ENCODE measurements at places on chromosomes 5 and 9.

GRCh38 chr5:57937025-57937424, 454.4 kb upstream of the ACTBL2 start:
- DNase-seq, result no peak

GRCh38 chr5:10611290-10611689, 47.4 kb downstream of the ANKRD33B start:
- DNase-seq, result no peak

GRCh38 chr9:120756531-120756930, 36.7 kb downstream of the FBXW2 start:
- no peak for DNase-seq

DNA sequence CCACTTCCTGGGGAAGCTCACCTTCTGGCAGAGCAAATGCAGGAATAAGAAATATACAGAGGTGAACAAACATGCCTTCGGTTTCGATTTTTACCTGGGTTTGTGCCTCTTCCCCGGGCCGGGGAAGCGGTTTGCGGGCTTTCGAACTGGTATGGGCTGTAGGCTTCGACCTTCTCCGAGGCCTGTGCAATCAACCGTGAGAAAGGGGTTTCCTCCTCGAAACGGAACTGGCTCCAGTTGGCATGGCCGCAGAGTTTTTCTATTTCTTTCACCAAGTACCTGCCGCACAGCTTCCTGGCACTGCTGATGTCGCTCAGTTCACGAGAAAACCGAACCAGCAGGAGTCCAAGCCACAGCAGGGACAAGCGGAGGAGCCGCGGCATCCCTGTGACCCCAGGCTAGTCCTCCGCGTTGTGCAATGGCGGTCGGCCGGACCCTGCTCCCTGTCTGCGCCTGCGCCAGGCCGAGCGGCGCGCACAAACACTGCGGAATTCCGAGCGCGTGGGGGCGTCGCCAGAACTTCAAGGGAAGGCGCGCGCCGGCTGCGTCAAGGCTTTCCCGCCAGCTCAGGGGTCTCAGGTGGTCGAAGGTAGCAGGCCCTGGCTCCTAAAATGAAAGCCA, at the start of gene INSL6:
INSL6 (minus strand) TSS at position 420 of the 621 bp plus-strand sequence; CDS start at position 383, 37 bp downstream.
- DNase-seq, result no peak

DNA sequence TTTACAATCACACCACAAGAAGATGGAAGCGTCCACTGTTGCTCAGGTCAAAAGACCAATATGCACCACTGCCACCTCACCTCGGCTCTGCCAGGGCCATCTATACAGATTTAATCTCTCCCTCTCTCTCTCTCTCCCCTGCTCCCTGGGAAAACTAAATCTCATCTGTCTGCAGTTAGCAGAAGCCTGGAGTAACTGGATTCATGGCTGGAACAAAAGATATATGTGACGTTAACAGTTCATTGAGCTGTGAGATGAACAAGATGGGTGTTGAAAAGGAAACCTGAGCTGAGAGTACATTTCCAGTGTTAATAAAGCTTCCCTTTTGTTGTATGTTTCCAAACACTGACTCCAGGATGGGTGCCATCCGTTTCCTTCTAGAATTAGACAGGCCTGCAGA, 369.7 kb downstream of the CDK5RAP2 start:
- DNase-seq, result no peak

DNA sequence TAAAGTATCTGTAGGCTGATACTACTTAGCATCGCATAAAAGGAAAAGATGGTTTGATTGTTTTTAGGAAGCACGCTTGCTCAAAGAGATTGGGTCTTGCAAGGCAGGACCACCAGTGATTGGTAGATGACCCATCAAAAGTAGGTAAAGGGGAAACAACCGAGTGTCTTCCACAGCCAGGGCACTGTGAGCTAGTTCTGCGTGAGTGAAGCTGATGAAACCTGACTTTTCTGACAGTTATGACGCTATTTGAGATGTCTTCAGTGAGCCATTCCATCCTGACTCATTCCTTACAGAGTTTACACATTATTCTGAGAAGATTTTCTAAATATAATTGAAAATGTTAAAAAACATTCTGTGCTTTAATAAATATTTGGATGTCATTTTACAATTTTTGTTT, 49.7 kb downstream of the BASP1 start:
- no peak for DNase-seq

Data from effector memory CD8-positive, alpha-beta T cell (primary cell).